Cardiac septum (tissue), 1 donor: ENCODE measurements at places on chromosomes 3 and 15.

DNA sequence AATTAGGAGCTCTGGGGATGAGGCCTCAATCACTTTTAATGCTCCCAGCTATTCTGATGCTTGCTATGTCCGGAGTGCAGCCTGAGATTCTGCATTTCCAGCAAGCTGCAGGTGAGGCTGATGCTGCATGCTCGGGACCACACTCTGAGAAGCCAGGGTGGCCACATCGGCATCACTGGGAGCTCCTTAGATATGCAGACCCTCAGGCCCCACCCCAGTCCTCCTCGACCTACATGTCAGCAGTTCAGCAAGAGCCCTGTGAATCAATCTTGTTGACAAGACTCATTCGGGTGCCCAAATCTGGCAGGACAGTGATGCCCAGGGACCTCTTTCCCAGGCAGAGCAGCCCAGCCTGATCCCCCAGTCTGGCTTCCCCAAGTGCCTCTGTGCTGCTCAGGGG, 44.1 kb upstream of the LCTL start:
- DNase-seq, result no peak

DNA sequence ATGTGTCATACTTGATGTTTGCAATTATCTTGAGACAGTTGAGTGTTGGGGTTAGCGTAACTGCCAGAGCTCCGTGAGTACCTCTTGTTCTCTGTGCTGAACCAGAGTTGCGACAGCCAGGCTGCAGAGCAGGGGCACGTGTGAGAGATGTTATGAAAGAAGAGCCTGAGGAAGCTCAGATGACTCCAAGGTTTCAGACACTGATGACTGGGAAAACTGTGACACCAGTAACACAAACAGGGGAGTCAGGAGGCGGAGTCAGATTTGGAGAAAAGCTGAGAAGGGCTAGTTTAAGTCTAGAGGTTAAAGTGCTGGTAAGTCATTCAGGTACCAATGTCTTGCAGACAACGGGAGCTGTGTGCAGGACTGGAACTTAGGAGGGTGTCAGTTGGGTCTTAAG, 45.0 kb downstream of the BLM start:
- DNase-seq, result peak; percentile 88

- no peak for DNase-seq
Observed at GRCh38 chr3:179000659-179001058, 71.0 kb downstream of the ZMAT3 start.

DNA sequence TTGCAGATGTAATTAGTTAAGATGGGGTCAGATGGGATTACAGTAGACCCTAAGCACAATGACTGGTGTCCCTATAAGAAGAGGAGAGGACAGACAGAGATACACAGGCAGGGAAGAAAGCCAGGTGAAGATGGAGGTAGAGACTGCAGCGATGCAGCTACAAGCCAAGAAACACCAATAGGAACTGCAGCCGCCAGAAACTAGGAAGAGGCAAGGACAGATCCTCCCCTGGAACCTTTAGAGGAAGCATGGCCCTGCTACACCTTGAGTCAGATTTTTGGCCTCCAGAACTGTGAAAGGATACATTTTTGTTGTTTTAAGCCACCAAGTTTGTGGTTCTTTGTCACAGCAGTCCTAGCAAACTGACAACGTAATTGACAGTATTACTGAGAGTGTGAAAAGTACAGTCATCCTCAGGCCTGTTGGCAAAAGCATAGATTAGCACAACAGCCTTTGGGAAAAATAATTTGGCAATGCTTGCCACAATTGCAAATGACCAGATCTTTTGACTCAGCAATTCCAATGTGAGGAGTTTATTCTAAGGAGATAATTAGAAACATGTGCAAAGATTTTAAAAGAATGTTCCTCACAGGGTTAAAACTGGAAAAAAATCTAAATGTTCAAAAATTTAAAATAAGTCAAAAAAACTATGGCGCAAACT, 82.6 kb upstream of the TJP1 start:
- DNase-seq, result no peak

DNA sequence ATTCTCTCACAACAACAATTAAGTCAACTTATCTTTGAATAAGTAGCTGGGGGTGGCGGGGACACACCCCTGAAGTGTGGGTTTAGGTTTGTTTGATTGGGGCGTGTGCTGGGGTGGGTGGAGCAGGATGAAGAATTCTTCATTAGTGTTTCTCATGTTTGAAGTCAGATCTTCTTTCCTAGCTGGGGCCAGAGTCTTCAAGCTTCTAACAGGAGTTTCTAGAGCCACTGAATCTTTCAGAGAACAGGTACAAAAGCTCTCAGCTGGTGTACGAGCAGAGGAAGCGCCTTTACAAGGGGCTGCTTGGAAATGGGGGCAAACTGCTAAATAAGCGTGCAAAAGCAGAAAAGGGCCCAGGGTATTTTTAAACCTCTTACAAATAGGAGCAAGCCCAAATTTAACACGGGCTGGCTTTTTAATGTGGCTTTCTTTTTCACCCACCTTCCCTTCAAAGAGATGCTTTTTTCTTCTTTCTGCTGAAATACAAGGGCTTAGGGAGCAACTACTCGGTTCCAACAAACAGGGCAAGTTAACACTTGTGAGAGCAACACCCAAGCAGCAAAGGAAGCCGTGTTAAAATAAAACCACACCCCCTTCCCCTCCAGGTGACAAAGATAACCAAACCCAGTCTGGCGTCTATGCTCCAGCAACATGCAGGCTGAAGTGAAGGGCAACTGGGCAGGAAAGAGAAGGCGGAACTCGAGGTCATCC, 86.9 kb upstream of the RASGRP1 start:
- no peak for DNase-seq

DNA sequence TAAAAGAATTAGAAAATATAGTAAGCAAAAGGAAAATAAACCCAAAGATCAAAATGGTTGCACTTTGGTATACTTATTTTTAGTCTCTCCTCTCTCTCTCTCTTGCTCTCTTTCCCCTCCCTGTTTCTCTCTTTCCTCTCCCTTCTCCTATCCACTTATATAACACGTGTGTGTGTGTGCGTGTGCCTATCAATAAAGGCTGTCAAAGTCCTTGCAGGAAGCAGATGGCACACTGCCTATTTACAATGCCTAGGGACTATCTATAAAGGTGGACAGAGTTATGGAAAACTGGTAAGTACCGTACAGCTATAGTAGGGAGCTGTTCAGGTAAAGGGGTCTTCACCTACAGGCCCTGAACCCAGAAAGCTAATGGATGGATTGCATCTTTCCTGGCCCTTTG, 161.6 kb downstream of the SQOR start:
- no peak for DNase-seq

- DNase-seq, result no peak
Observed at GRCh38 chr15:93028111-93028631, 60.8 kb downstream of the RGMA start.

DNA sequence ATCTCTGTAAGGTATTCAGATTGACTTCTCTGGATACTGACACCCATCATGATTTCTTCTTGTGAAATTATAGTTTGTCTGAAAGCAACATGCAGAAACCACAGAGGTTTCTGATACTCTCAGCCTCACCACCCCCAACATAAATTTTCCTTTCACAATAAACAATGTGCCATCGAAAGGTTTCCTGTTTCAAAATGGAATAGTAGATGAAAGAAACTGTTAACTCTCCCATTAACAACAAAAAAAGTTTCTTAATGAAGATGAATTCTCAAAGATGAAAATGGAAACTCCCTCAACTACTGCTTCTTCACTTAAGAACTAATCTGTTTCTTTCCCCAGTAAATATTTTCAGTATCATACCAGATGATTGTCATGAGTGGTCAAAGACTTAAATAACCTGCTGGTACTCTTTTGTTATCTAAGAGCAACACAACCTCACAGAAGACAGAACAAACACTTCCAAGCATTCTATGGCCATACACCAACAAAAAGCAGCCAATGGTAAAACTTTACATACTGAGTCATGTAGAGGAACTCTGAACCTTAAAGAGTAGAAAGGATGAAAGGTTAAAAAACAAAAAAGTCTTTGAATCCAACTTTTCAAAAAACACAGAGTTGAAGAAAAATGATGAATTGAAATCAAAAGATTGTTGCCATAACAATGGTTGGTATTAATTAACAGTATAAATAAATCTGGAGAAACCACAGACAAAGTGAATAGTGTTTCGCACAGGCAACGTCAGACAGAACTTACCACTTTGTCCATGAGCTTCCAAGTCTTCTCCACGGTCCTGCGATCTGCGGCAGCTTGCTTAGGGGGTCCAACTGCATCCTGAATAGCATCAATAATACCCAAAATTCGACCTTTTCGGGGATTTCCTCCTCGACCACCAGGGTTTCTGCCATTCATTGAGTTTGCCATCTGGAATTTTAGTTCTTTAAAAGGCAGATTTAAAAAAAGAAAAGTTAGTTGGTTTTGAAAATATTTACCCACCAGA, 1.9 kb downstream of the CBLB start:
- DNase-seq, result no peak

- no peak for DNase-seq
Observed at GRCh38 chr3:115072265-115073021, 74.6 kb downstream of the ZBTB20 start.

DNA sequence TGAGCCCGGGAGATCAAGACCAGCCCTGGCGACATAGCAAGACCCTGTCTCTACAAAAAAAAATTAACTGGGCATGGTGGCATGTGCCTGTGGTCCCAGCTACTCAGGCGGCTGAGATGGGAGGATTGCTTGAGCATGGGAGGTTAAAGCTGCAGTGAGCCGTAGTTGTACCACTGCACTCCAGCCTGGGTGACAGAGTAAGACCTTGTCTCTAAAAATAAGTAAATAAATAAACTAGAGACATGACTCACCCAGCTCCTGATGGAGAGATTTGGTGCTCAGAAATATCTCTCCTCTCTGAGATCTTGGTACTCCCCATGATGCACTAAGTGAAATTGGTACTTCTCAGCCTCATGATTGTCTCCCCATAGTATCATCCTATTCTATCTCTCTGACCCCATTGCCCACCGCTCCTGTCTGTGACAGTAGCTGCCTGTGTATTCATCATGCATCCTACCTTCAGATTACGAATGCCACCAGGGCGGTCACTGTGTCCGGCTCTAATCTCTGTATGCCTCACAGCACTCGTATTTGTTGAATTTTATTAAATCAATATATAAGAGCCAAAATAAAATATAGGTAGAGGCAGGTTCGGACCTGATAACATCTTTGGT, 50.9 kb downstream of the ABHD2 start:
- DNase-seq, result no peak

- no peak for DNase-seq
Observed at GRCh38 chr3:103705641-103706040, 1270.8 kb downstream of the ZPLD1 start.

DNA sequence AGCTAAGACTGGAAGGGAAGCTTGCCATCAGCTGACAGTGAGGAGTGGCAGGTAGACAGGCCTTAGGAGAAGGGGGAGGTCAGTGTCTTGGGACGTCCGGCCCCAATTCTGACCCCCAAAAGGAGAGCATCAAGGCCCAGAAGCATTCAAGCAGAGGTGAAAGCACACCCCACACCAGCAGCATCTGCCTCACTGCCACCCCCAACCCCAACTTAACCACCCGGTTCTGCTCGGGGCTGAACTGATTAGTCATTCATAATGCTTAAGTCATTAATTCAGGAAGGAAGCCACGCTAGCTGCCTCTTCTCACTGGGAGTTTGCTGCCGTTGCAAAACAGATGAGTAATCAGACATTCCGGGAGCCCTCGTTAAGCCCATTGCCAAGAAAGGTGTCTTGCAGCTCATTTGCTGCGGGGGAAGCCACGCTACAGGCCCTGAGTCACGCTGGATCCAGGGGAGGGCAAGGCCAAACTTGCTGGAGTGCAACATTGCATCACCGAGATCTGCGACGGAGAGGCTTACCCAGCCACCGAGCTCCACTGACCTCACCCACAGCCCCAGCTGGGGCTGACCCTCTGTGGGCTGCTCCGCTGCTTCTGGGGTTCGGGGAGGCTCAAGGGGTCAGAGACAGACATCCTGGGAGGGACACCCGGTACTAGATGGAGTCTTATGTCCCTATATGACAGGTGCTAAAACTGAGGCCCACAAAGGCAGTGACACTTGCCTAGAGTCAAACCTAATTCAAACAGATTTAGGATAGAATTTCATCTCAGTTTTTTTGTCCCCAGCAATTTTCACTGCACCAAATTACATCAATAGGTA, 46.4 kb upstream of the HES1 start:
- DNase-seq, result peak; percentile 93

GRCh38 chr15:75523011-75523410, 56.1 kb downstream of the PTPN9 start:
- no peak for DNase-seq

DNA sequence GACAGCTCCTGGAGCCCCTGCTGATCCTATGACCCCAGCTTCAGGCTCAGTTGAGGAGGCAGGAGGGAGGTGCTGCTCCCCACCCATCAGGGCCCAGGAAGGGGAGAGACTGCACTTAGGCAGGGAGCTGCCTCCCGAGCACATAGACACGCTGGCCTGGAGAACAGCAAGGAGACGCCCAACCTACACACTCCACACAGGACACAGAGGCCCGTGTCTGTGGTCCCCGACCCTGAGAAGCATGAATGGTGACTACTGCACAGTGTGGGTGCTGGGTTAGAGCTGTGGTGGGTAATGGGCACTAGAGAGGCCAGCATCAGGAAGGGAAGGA, 1.1 kb upstream of the HHATL start:
- DNase-seq, result peak; percentile 71

- DNase-seq, result no peak
Observed at GRCh38 chr15:32878342-32878741, 160.5 kb downstream of the GREM1 start.

DNA sequence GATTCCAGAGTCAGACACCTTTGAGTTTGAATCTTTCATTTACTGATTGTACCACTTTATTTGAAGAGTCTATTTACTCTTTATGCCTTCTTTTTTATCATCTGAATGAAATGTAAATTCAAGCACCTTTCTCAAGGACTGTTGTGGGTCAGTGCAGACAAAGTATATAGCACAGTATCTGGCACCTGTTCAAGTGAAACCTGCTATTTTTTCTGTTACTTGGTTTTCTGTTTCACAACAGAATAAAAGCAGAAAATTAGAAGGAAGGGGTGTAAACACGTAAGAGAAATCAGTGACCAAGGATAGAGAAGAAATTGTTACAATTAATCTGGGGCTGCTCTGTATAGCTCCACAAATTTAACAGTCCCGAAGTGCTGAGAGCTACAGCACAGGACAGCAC, 357.4 kb downstream of the RSL24D1 start:
- no peak for DNase-seq

DNA sequence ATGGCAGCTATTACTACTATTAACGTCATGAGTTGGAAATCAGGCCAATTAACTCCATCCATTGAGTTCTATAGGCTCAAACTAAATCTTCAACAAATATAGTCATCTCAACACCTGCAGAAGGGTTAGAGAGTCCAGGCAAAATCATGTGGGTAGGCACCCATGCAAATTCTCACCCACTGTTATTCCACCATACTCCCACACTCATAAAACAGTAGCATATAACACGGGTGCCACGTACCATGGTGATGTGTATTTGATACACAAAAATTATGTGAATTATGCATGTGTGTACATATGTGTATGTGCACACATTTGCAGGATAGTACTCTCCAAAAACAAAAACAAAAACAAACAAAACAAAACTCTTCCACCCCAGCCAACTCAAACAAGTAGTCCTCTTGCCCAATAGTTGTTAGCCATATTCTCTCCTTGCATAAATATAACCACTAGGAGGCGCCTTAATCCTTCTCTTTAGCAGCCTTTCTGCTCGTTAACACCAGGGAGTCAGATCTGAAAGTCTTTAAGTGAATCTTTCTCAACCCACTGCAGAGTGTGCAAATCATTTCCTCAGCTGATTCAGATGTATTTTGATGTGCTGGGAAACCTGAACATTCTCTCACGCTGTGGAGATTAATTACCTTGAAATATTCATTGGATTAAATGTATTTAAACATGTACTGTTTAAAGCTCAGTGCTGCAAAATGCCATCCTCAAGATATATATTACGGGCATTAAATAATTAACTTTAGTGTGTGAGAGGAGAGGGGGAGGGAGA, 38.0 kb upstream of the COPB2 start:
- no peak for DNase-seq
